Activated naive CD4-positive, alpha-beta T cell treated with anti-CD3 and anti-CD28 coated beads, Interleukin-2, amount 50 U/mL, for 16 hours (primary cell): ENCODE measurements at places on chromosomes 5 and 9.

DNA sequence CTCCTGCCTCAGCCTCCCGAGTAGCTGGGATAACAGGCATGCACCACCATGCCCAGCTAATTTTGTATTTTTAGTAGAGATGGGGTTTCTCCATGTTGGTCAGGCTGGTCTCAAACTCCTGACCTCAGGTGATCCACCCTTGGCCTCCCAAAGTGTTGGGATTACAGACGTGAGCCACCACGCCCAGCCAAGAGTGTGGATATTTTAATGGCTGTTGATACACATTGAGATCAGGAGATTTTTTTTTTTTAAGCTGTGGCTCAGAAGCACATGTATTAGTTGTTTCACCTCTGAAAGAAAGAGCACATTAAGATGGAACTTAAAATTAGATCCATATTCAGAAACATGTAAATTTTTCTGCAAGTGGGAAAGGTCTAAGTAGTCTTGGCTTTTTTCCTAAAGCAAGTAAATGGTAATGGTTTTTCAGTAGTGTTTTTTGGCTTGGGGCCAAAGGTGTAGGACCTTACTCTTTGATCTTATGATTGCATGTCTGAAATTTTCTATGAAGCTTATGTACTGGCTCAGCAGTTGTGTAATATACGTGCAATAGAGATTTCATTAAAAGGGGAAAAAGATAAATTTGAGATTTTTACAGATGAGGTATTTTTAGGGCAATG, 9.9 kb downstream of the RBM27 start:
- no peak for DNase-seq

- no peak for DNase-seq
Measured at GRCh38 chr5:106113922-106114321, 1556.8 kb downstream of the EFNA5 start.

DNA sequence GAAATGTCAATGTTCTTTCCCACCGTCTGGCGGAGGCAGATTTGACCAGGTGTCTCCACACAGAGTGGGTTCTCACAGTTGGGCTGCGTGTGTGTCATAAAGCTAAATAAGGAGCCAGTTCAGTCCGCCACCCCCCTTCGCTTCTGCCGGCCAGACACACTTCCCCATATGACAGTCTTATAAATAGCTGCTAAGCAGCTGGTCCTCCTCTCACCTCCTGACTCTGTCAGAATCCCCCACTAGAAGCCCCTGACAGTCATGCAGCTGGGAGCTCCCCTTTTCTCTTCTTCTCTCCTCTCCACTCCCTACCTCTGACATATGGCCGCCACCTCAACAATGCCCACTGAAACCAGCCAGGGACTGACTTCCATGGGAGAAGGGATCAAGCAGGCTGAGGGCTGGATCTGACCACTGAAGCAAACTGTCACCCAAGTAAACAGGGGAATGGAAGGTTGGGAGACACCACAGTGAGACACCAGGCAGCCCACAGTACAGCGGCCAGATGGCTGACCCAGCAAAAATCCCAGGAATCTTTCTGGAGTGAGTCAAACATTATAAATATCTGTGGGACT, 141.9 kb upstream of the EFNA5 start:
- DNase-seq, result no peak

- peak; percentile 47 for DNase-seq
Measured at GRCh38 chr9:96014078-96014477, 138.6 kb downstream of the ERCC6L2 start.

GRCh38 chr5:179274321-179275315, 70.6 kb downstream of the ADAMTS2 start:
- no peak for DNase-seq

DNA sequence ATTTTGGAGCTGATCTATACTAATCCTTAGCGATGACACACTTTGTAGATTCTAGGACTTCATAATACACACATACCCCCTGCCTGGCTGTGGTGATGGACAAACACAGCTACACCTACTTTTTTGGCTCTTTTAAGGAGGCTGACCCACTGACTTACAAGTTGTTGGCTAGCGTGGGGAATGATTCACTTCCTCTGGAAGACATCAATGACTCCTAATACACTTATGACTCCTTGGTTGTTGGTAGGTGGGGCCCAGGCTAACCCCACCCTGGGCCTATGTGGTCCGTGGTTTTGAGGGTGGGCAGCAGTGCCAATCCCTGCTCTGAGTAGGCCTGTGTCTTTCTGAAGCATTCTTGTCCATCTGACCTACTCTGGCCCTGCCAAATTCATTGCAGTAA, 144.4 kb downstream of the SLC12A2 start:
- no peak for DNase-seq

GRCh38 chr9:128141604-128142003, 7.6 kb upstream of the LCN2 start:
- no peak for DNase-seq

- no peak for DNase-seq
Measured at GRCh38 chr5:108232805-108233204, 149.1 kb downstream of the FBXL17 start.

DNA sequence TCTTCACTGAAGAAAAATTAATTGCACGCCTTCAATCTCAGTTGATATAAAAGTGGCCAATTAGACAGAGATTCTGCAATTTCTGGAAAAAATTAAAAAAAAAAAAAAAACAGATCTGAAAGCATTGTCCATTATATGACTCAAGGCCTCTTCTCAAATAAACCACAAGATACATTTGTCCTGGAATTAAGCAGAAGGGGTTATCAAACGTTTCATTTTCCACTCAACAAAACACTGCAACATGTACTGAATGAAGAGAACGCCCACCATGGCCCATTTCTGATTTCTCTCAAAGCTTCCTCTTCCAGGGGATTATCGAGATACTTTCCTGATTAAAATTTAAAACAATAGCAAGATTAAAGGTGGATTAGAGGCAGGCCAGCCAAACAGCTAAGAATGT, 5.8 kb upstream of the PAPPA start:
- DNase-seq, result no peak

GRCh38 chr9:90737742-90738141, 63.9 kb upstream of the SYK start:
- DNase-seq, result no peak

- DNase-seq, result no peak
Measured at GRCh38 chr5:74206579-74207550, 433.7 kb downstream of the ENC1 start.
